Activated CD4-positive, CD25-positive, alpha-beta regulatory T cell treated with anti-CD3 and anti-CD28 coated beads, Interleukin-2, amount 50 U/mL, for 72 hours (primary cell): ENCODE measurements at places on chromosomes 6 and 20.

GRCh38 chr20:14245368-14245970, 91.9 kb downstream of the FLRT3 start:
- no peak for DNase-seq

- DNase-seq, result no peak
Measured at GRCh38 chr6:160356074-160356744, 8.0 kb downstream of the SLC22A3 start.

DNA sequence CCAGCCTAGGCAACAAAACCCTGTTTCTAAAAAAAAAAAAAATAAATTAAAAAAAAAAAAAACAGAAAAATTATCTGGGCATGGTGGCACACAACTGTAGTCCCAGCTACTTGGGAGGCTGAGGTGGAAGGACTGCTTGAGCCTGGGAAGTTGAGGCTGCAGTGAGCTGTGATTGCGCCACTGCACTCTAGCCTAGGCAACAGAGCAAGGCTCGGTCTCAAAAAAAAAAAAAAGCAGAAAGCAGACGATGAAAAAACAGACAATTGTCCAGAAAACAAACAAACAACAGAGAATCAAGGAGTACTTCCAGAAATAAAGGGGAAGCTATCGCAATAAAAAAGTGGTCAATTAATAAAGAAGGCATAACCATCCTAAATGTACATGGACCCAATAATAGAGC, 229.4 kb downstream of the GMDS start:
- DNase-seq, result no peak

DNA sequence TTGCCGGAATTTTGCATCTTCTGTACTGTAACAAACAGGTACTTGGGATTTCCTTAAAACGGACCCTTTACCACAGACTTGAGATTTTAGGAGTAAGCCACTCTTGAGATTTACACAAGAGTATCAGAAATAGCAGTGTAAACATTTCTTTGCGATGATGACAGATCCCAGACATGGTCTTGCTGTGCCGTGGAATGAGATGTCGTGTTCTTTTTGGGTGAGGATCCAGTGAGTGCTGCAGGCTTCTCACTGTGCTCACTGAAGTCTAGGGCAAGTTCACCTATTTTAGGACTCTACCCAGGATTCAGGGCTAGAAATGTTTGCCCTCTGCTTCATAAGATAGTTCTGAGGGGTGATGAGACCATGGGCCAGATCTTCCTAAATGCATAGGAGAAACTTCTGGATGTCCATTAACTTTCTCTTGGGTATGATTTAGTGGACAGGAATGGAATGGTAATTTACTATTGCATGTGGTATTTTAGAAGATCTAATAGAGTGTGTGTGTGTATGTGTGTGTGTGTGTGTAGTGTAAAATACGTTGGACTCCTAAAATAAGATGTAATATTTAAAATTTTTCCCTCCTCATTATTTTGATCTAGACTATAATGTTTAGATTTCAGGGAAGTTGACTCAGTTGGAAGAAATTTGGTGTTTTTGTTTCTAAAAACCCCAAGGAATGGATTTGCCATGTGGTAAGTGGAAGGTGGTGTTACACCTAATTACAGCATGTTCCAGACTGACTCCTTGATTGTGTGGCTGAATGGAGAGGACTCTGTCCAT, 8.5 kb downstream of the LRRC1 start:
- DNase-seq, result no peak
